Hindlimb muscle (tissue), 1 donor: ENCODE measurements at places on chromosomes 11 and 22.

GRCh38 chr11:94668212-94668793, 99.9 kb upstream of the AMOTL1 start:
- no peak for DNase-seq

DNA sequence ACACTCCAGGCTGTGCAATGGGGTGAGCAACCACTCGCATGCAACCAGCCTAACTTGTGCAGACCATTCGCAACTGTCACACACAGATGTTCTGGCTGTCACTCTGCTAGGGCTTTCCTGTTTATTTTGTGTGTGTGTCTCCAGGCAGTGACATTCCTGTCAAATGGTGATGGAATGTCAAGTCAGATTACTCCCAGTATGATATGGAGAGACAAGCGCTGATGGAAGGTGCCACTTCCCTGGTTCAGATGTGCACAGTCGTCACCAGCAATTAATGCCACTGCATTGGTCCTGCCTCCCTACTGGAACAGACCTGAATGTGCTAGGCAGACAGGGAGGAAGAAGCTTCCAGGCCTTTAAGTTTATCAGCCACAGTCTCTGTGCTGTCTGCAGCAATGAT, 442.4 kb upstream of the ISX start:
- no peak for DNase-seq

GRCh38 chr22:25802018-25802417, 60.0 kb downstream of the MYO18B start:
- no peak for DNase-seq

DNA sequence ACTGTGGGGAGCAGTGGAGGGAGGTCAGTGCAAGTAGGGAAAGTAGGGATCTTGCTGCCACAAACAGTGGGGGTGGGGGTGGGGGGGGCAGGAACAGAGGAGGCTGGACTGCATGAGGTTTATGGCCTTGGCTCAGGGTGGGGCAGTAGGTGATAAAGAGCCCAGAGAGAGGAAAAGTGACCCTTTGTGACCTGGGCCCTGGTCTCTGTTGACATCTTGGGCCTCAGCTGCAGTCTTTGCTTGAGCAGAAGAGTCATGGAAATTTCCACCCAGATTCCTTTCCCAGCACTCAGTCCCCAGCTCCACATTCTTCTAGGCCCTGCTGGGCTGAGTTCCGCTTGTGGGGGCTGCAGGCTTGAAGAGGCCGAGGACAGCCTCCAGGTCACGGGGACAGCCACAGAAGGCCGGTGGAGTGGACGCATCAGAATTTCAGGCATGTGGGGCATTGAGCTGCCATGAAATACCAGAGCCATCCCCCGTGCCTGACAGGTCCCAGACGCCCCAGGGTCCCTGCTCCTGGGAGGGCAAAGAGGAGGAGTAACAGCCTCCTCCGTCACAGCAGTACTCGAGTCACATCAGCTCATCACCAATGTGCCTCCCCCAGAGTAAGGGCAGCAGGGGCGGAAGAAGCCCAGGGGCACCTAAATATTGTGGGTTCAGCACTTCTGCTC, 9.7 kb upstream of the MALAT1 start:
- no peak for DNase-seq

- no peak for DNase-seq
Measured at GRCh38 chr22:45972091-45972888, 4.7 kb downstream of the WNT7B start.

DNA sequence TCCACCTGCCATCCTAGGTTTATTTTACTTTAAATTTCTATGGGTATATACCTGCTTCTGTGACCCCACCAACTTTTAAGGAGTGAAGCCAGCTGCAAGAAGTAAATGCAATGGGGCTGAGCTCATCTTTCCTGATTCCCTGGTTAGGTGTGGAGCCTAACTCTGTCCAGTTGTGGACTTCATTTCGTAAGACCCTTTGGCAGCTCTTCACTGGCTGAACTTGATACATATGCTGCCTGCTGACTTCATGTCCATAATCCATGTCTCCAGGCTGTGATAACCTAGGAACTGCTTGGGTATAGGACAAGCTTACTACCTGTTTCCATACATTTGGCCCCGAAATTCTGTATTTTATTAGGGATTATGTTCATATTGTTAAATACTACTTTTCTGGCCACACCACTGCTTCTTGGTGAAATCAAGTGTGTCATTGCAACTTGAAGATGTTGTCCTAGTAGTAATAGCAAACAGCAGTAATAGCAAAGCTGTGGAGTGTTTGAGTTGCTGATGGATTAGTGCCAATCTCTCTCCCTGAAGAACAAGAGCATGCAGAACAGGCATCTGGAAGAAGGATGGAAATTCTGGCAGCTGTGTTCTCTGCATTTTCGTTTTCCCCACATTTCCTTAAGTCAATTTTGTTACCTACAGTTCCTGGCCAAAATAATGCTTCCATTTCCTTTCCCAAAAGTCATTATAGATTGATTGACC, 31.2 kb downstream of the LDLRAD3 start:
- DNase-seq = peak; percentile 62

DNA sequence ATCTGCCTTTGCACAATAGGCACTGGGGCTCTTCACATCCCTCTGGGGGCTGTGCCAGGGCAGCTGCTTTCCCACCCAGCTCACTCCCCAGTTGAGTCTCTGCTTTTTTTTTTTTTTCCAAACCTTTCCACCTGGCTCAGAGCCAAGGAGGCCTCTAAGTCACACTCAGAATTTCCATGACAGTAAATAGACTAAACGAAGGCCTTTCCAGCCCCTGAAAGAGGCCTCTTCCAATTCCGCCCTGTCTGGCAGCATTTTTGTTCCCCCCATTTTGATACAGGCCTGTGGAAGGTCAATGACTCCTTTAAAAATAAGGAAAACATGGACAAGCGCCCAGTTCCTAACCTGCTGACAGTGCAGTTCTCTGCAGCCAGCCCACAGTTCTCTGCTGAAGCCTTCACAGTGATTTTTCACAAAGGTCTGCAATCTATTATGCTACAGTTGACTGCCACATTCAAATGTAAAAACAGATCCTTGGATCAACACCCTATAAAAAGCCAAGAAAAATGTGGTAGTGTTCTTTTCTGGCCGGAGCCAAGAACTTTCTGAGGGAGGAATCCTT, 107.5 kb upstream of the SESN3 start:
- DNase-seq = peak; percentile 96

GRCh38 chr11:118082880-118083552, 3.7 kb downstream of the SMIM35 start:
- no peak for DNase-seq

DNA sequence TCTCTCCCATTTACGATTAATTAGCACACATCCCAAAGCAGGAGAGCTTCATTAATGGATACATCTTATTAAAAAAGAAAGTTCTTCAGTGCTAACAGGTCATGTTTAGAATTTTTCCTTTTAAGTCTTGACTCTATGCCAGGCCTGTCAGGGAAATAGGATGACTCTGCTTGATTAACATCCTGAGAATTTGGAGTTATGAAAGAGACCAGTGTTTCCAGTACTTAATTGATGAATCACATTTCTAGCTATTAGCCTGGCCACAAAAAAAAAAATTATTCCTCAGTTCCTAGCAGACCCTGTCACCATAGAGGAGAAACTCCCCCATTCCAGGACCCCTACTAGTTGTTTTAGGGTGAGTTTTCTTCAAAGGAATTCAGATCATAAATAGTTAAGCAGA, 23.6 kb upstream of the ME3 start:
- DNase-seq = no peak

- DNase-seq = no peak
Measured at GRCh38 chr11:32433914-32434355, 1.4 kb downstream of the WT1 start.

DNA sequence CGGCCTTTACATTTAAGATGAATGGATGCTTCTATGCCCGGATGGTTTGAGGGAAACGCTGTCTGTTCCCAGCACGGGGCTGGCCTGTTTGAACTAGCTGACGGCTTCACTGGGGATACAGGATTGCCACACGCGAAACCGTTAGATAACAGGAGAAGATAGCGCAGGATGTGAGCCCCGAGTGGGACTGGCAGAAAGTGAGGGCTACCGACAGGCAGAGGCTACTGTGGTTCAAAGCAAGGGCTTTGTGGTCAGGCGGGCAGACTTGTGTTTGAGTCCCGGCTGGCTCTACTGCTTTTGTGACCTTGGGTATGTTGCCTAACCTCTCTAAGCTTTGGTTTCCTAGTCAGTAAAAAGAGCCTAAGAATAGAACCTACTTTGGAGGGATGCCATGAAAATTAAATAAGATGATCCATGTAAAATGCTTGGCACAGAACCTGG, 2.8 kb upstream of the OAF start:
- no peak for DNase-seq

DNA sequence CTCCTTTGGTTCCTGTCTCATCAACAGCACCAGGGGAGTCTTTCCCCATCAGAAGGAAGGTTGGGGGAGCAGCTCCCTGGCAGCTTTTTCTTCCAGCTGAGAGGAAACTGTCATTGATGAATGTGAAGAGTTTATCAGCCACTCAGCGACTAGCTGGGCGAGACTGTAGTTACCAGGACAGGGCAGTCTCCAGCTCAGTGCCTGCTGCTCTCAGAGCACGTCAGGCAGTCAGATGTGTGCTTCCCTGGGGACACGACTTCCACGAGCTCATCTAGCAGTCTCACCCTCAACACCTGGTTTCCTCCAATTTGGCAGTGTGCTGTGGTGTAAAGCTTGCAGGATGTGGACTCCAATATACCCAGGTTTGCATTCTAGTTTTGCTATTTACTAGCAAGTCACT, 12.5 kb upstream of the C1QTNF4 start:
- no peak for DNase-seq

- DNase-seq = no peak
Measured at GRCh38 chr22:23381661-23382427, 198.2 kb downstream of the IGLL1 start.

DNA sequence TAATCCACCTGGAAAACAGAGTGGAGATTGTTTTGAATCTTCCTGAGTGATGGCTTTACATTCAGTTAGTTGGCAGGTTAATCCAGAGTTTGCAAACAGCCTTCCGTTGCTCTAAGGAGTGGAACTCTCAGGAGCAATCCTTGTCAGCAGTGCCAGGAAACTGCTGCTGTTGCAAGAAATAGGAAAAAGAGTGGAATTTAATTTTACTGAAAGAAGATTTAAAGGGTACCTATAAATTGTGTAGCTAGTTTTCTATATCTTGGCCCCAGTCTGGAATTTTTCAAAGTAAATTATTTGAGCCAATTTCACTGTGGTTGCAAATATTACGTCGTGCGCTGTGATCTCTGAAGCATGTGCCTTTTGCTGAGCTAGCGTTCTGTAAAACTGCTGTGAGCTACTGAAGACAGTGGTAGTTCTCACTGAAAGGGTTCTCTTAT, 55.5 kb upstream of the SLC5A12 start:
- DNase-seq = peak; percentile 86

- DNase-seq = no peak
Measured at GRCh38 chr11:118215262-118215661, 9.5 kb downstream of the JAML start.

DNA sequence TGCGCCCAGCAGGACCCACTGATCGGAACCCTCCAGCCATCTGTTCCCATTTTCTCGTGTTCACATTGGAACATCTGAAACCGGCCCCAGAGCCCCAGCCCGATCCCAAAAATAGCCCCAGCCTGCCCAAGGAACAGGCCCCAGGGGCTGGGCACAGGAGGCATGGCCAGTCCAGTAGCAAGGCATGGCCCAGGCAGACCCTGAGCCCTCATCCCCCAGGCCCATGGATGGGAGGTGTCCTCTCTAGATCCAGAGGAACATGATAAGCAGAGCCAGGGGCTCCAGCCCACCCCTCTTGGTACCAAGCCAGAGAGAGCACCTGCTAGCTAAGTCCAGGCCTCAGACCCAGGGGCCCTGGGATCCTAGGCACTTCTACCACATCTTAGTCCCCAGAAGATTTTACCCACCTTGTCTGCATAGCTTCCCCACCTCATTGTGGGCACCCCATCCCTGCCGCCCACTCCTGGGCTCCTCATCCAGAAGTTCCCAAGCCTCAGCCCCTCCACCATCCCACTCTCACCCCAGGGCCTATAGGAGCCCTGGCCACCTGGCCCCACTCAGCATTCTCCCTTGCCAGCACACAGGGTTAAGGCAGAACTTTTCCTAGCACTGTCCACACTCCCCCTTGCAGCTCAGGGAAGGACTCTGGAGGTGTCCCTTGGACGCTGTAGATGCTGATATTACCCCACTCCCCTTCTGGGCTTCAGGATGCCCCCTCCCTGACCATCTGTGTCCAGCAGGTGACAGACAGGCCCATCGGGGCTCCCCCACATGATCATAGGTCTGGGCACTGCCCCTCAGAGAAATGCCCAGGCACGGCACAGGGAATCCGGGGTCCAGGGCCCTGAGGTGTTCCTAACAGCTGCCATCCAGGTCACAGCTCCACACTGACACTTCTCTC, 9.5 kb downstream of the BCL9L start:
- DNase-seq = no peak

- no peak for DNase-seq
Measured at GRCh38 chr22:22667966-22668880, 23.8 kb downstream of the GGTLC2 start.

GRCh38 chr22:40031766-40032470, 37.2 kb downstream of the FAM83F start:
- no peak for DNase-seq

GRCh38 chr11:18457450-18457849, 1.8 kb downstream of the LDHAL6A start:
- DNase-seq = no peak

DNA sequence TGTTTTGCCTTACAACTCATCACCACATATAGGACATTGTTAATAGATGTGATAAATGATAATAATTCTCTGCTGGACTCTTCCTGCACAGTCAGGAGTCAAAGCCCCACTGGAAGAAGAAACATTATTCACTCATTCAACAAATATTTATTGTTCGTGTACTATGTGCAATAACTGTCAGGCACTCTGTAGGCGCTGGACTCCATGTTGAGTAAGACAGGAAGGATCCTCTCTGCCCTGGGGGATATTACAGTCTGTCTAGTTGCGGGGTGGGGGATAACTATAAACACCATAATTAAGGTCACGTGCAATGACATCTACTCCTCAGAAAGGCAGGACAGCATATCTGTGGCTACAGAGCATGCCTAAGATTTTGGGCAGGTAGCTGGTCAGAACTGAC, 281.1 kb downstream of the FAT3 start:
- no peak for DNase-seq

- DNase-seq = peak; percentile 62
Measured at GRCh38 chr22:46044621-46045458, 67.9 kb upstream of the WNT7B start.

- DNase-seq = no peak
Measured at GRCh38 chr11:125881291-125881690, 6.2 kb upstream of the HYLS1 start.

DNA sequence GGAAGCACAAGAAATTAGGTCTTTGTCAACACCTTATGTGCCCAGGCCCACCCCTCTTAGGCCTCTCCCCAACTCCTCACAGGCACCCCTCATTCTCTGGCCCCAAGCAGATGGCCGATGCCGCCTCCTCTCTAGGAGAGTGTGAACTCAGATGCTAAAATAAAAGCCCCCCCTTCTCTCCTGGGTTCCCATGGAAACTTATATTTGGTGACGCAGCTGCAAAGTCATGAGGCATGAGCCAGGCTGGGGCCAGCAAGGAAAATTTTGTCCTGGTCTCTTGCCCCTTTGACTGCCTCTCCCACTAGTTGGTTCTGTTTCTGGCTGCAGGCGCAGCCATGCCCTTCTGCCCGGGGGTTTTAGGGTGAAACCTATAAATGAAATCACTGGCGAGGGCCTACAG, 11.8 kb downstream of the RCOR2 start:
- DNase-seq = peak; percentile 28
